ENCODE measurements at places on chromosomes 13 and 19.

- peak; percentile 75 for DNase-seq
These were observed 13.2 kb upstream of the CREB3L3 start for GRCh38 chr19:4140237-4140711.

DNA sequence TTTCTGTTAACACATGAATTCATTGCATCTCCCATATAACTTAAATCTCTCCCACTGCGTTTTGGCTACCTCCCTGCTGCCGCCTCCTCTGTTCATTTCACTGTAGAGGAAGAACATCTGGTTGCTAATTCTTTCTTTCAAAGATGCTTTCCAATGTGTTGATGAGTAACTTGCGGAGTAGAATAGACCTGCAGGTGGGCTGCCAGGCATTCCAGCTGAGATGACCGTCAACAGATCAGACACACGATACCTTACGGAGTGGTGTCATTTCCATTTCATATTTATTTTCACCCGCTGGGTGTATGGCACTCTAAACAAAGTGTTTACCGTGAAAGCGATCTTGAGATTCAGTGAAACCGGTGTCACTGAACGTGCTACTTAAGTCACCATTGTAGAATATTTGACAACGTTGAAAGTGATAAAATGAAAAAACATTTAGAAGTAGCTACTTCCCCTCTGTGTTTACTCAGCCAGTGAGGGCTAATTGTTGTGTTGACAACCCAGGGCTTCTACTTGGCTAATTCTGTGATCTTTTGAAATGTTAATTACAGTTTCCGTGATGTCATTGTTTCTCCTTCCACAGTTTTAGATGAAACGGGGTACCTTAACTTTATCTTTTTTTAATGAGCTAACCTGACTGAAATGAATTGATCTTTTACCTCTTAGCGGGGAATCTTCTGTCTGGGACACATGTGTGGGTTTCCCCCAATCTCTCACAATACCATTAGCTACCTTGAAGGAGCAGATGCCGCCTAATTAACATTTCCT, 228.5 kb upstream of the ARGLU1 start:
- no peak for DNase-seq

DNA sequence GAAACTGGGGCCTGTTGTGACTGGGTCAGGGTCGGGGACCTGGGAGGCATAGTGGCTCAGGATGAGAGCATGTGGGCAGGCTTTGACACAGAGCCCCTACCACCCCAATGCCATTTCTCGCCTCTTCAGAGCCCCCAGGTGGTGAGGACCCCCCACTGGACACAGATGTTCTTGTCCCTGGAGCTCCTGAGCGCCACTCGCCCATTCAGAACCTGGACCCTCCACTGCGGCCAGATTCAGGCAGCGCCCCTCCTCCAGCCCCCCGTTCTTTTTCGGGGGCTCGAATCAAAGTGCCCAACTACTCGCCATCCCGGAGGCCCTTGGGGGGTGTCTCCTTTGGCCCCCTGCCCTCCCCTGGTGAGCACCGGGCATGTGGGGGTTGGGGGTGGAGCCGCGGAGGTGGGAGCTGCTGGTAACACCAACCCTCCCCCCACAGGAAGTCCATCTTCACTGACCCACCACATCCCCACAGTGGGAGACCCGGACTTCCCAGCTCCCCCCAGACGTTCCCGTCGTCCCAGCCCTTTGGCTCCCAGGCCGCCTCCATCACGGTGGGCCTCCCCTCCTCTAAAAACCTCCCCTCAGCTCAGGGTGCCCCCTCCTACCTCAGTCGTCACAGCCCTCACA, 10.4 kb downstream of the IGFLR1 start:
- DNase-seq: no peak

DNA sequence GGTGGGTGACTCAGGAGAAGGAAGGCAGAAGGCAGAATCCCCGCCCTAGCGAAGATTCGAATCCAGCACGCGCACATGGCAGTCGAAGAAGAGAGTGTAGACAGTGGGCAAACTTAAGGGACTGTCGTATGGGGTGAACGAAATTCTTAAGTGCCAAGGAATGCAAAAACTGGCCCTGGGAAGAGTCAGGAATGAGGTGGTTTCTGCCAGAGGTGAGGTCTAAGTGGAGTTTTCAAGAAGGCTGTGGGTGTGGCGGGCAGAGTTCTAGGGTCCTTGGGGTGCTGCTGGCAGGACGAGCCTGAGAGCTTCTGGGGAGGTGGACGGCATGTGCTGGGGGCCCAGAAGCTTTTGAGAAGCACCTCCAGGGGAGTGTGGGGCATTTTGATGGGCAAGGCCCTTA, 63.9 kb upstream of the RNF113B start:
- DNase-seq: no peak

All from NCI-H1436 (cell line).